A375 (cell line): ENCODE measurements at places on chromosomes 6 and 20. TPM values are rescaled to one million over a fixed set of nuclear protein-coding genes. Genes with fewer than 3 reads are reported as not detected.

The MYCT1 gene
- total RNA-seq: not detected in 2 replicates

The LY6G5C gene
- 0.94 TPM in 1 of 2 replicates, not detected in the other for total RNA-seq

The MICAL1 gene
- 22.5 and 22.9 TPM in 2 replicates for total RNA-seq

The JPH2 gene
- total RNA-seq: 0.08 and 0.60 TPM in 2 replicates

The GABRR1 gene
- total RNA-seq: not detected in 2 replicates

The HUS1B gene
- total RNA-seq: 0.87 and 1.9 TPM in 2 replicates

The SLC22A7 gene
- total RNA-seq: not detected in 2 replicates

The RAMACL gene
- 0.23 and 0.66 TPM in 2 replicates for total RNA-seq

The SEL1L2 gene
- total RNA-seq: not detected in 2 replicates

The MOCS1 gene
- total RNA-seq: 8.5 and 9.4 TPM in 2 replicates

The CNPY3 gene
- 29.9 and 34.0 TPM in 2 replicates for total RNA-seq

The HAO1 gene
- total RNA-seq: 0.08 TPM in 1 of 2 replicates, not detected in the other

The NNAT gene
- not detected in 2 replicates for total RNA-seq

The PHACTR3 gene
- total RNA-seq: not detected in 2 replicates

The CRISP2 gene
- total RNA-seq: 0.29 TPM in 1 of 2 replicates, not detected in the other

The TNF gene
- 0.19 TPM in 1 of 2 replicates, not detected in the other for total RNA-seq

The RNF39 gene
- not detected in 2 replicates for total RNA-seq

The STMND1 gene
- total RNA-seq: not detected in 2 replicates

The SRSF6 gene
- 89.1 and 91.4 TPM in 2 replicates for total RNA-seq

The OXT gene
- not detected in 2 replicates for total RNA-seq

The TCP11 gene
- total RNA-seq: not detected in 2 replicates

The PDYN gene
- total RNA-seq: not detected in 2 replicates

The FBXO30 gene
- 3.3 and 3.8 TPM in 2 replicates for total RNA-seq

The TRMT6 gene
- total RNA-seq: 46.5 and 54.6 TPM in 2 replicates

The DNAH8 gene
- 0.03 TPM in 1 of 2 replicates, not detected in the other for total RNA-seq

The PSMG4 gene
- 52.6 and 56.0 TPM in 2 replicates for total RNA-seq

The ZC2HC1B gene
- total RNA-seq: not detected in 2 replicates

The ENPP4 gene
- 0.93 and 1.0 TPM in 2 replicates for total RNA-seq

The KCNQ5 gene
- 3.1 and 5.9 TPM in 2 replicates for total RNA-seq

The LST1 gene
- total RNA-seq: not detected in 2 replicates

The RPP40 gene
- total RNA-seq: 11.2 and 14.9 TPM in 2 replicates

The IL17F gene
- total RNA-seq: not detected in 2 replicates

The MCCD1 gene
- not detected in 2 replicates for total RNA-seq

The PKHD1 gene
- 0.03 and 0.04 TPM in 2 replicates for total RNA-seq

The TMEM217 gene
- total RNA-seq: not detected in 2 replicates

The NKX2-2 gene
- 0.41 and 1.8 TPM in 2 replicates for total RNA-seq

The GRIK2 gene
- total RNA-seq: 5.8 and 9.0 TPM in 2 replicates

The ZNF165 gene
- total RNA-seq: 0.87 and 1.0 TPM in 2 replicates

The SIRPD gene
- not detected in 2 replicates for total RNA-seq

The LY6G6D gene
- total RNA-seq: not detected in 2 replicates

The TFAP2D gene
- total RNA-seq: not detected in 2 replicates

The C20orf141 gene
- total RNA-seq: 1.7 TPM in 1 of 2 replicates, not detected in the other

The AKAP12 gene
- 126 and 155 TPM in 2 replicates for total RNA-seq

The HLA-DRA gene
- total RNA-seq: 285 and 293 TPM in 2 replicates

The DYNLT2 gene
- total RNA-seq: 1.5 and 1.6 TPM in 2 replicates

The LTB gene
- not detected in 2 replicates for total RNA-seq

The SHLD1 gene
- total RNA-seq: 4.3 and 5.4 TPM in 2 replicates

The SRMS gene
- total RNA-seq: not detected in 2 replicates

The PERP gene
- total RNA-seq: 18.3 and 18.8 TPM in 2 replicates

The RBM38 gene
- 15.7 and 16.4 TPM in 2 replicates for total RNA-seq

The OSBPL2 gene
- total RNA-seq: 15.9 and 18.7 TPM in 2 replicates

The CLIC5 gene
- 0.03 TPM in 1 of 2 replicates, not detected in the other for total RNA-seq

The TNNC2 gene
- 1.7 TPM in 1 of 2 replicates, not detected in the other for total RNA-seq

The FILIP1 gene
- total RNA-seq: 0.11 TPM in 1 of 2 replicates, not detected in the other

The NTSR1 gene
- total RNA-seq: 3.6 and 4.1 TPM in 2 replicates

The TFAP2A gene
- 11.0 and 12.1 TPM in 2 replicates for total RNA-seq

The SLC13A3 gene
- 1.5 and 2.8 TPM in 2 replicates for total RNA-seq

The CUL7 gene
- total RNA-seq: 22.7 and 24.6 TPM in 2 replicates
